T-helper 2 cell (primary cell): ENCODE measurements at places on chromosomes 1 and 21.

DNA sequence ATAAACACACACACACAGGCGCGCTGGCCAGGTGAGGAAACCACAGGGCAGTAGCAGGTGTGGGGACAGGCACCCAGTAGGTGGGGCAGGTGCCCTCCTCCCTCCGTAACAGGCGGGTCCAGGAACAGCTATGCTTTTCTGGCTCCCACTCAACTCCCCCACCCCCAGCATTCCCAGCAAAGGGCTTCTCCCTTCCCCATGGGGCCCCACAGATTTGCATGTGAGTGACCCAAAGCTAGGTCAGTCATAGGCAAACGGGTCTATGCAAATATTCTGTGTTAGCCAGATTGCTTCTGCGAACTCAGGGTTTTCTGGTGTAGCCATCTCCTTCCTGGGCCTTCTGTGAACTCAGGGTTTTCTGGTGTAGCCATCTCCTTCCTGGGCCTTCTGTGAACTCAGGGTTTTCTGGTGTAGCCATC is 114.2 kb downstream of the SIK1 start:
- DNase-seq, result no peak

- no peak for DNase-seq
These were observed 87.9 kb downstream of the VAV3 start for GRCh38 chr1:107877092-107877491.

DNA sequence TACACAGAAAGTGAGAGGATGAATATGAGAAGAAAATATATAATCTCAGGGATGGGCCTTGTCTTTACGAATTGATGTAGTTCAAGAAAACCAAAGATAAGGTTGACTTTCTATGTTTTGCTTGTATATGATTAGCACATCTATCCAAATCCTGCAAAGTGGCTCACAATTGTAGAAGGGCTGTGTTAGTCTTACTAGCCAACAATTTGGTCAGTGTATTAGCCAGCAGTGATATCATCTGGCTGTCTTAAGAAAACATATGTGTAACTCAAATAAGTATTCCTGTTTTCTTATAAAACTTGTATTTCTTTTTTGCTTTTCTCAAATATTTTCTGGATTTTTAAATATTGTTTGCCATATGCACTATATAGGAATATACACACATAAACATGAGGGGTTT is 5.5 kb downstream of the SDCCAG8 start:
- DNase-seq, result no peak

DNA sequence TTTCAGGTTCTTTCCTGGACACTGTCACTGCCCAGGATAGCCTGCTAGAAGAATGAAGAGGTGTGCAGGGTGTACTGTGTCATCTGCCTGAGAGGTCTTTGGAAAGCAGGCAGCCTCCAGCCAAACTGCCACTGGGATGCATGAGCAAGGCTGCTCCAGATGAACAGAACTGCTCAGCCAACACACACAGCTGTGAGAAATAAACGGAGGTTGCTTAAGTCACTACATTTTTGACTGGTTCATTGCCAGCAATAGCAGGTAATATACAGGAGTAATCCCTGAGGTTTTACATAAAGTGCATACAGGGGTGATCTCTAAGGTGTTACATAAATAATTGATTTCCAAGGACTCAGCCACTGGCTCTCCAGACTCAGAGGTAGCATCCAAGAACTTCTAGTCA is 516.9 kb downstream of the BRINP3 start:
- DNase-seq, result no peak

GRCh38 chr1:37288900-37289299 is 185.5 kb upstream of the ZC3H12A start:
- DNase-seq, result no peak

GRCh38 chr1:65459397-65459768 is 38.9 kb downstream of the LEPR start:
- DNase-seq, result no peak

DNA sequence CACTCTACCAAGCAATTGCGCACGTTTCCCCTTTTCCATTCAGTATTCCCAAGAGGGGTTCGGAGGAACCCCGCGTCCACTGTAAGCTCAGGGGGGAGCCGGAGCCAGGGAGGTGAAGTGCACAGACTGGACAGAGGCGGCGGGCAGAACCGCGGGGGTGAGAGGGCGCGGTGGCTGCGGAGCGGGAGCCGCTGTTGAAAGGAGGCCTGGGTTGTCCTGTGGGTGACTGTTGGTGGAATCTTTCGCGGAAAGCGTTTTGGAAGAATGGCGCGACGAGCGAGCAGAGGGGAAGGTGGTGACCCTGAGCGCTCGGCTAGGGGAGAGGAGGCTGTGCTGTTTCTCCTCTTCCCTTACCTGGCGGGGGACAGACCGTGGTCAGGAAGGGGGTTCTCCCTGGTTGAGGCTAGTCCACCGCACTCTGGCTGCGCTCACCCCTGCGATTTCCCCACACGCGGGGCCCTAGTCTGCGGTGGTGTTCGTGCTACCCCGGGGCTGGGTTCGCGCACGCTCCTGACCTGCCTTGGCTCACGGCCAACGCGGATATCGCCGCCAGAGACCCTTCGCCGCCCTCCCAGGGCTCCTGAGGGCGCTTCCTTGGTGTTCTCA is 92.8 kb downstream of the PRKAB2 start:
- DNase-seq, result peak; percentile 29

DNA sequence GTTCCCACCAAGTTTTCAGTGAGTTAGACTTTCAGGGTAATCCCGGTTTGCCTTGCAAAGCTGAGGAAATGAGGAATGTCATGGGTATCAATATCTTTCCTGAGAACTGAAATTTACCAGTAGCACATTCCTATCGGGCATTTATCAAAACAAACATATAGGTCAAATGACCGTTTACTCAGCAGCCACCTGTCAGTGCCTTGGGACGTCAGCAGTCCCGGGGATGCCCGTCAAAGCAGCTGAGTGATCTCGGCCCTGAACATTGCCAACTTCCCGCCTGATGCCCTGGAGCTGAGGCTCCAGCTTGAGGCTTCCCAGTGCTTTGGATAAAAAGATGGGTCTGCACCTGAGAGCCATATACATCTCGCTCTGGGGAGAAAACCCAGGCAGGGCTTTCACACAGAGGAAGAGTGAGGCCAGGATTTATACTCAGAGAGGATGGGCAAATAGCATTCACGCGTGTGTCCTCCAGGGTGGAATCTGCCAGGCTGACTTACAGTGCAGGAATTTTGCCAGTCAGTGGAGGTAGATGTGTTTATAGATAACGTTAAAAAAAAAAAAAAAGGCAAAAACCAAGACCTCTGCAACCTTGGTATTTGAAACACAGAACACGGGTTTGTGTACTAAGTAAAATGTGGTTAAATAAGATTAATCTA is 435.7 kb upstream of the VAMP3 start:
- DNase-seq, result no peak

DNA sequence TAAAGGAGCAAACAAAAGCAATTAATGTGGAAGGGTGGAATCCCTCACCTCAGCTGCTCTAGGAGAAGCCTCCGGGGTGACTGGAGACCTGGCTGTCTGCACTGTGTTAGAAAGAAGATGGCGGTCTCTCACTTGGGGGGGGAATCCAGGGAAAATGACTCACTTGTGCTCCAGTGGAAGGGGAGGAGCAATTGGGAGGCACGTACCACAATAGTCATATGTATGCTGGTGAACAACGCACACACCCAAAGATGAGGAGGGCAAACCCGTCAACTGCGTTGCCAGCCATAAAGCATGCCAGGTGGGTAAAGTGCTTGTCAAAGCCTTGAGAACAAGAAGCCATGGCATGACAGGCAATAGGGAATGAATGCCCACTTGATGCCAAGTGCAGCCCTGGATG is 22.1 kb downstream of the PLEKHA6 start:
- no peak for DNase-seq

DNA sequence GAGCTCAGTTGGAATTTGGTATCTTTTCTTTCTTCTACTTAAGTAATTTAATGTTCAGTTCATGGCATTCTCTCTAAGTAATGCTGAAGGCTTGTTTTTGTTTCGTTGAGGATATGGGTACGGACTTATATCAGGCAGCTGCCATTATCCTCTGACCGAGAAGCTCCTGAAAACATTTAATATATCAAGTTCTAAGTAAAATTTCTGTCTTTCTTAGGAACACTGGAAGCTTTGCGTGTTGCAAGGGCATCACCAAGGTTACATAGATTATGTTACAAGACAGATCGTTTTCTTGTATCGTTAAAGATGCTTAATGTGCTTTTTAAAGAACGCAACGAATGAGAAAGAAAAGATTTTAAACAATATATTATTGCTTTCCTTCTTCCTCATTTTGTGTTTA is 1.0 kb upstream of the GALNT2 start:
- no peak for DNase-seq

- DNase-seq, result no peak
These were observed 19.8 kb downstream of the PGM1 start for GRCh38 chr1:63612971-63613370.

DNA sequence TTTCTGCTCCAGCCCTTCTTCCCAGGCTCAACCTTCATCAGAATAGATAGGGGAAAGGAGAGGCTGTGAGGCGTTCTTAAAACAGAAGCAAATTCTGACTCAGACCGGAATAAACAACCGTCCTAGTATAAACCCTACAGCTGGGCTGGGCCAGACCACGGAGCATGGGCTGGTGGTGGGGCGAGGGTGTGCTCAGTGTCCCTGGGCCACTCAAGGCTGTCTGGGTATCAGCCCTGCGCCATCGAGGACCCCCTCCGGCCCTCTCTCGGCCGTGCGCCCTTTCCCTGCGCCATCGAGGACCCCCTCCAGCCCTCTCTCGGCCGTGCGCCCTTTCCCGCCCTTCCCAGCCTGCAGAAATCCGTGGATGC is 36.0 kb downstream of the CAPN2 start:
- no peak for DNase-seq

- DNase-seq, result no peak
These were observed 53.5 kb downstream of the LGR6 start for GRCh38 chr1:202247104-202247503.

DNA sequence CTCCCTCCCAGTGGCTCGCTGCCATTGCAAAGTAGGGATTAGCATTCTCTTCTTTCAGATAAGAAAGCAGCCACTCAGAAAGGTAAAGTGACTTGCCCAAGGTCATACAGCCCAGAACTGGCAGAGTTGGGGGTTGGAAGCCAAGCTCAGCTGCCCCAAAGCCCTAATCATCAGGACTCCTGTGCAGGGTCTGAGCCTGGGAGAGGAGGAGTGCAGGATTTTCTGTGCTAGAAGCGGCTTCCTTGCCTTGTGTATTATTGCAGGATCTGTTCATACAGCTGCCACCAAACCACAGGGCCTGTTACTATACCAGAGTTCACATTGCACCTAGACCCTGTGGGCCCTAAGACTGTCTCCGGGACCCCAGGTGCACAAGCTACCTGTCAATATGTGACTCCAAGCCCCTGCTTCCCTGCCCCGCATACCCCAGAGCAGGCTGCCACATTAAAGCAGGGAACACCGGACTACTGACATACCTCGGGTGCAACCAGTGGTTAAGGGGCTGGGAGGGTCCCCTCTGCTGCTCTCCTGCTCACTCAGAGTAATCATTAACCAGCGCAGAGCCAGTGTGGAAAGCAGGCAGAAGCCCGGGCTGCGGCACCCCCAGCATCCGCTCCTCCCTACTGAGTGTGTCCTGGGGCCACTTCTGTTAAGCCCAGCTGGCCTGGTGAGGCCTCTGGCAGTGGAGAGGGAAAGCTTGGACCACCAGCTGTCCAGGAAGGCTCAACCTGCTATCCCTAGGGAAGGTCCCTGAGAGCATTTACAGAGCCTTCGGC is 15.8 kb downstream of the HSPG2 start:
- no peak for DNase-seq

- DNase-seq, result no peak
These were observed 6.2 kb upstream of the NCF2 start for GRCh38 chr1:183596500-183596899.

DNA sequence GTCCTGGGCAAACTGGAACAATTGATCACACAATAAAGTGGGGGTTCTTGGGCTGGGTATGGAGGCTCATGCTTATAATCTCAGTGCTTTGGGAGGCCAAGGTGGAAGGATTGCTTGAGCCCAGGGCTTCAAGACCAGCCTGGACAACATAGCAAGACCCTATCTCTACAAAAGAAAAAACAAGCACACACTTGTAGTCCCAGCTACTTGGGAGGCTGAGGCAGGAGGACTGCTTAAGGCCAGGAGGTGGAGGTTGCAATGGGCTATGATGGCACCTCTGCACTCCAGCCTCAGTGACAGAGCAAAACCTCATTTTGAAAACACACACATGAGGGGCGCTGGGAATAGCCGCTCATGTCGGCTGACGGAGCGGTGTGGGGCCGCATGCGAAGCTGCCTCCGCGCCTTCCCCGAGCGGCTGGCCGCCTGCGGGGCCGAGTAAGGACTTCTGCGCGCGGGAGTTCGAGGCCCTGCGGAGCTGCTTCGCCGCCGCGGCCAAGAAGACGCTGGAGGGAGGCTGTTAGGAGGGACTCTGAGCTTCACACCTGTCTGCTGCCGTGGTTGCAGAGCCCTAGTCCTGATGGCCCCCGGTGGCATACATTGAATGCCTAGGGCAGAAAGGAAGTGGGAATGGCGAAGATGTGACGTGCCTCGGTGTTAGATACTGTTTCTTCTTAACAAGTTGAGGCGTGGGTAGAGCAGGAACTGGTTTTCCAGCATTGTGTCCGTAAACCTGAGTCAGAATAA is 59.5 kb downstream of the ACBD3 start:
- no peak for DNase-seq

DNA sequence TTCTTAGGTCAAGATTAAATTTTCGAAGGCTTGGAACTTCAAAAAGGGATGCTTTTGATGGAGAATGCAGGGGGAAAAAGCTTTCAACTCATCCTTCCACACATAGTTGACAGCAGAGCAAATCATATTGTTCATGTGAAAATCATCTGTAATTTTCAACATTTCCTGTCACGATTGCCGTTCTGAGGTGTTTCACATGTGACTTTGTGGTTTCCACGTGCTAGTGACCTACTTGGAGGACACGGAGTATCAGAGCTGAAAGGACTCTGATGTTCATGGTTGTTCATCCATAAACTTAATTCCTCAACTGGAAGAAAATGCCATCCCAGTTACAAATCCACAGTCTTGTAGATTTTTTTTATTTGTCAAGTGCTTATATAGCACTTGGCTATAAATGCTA is 79.1 kb downstream of the ZP4 start:
- DNase-seq, result no peak

DNA sequence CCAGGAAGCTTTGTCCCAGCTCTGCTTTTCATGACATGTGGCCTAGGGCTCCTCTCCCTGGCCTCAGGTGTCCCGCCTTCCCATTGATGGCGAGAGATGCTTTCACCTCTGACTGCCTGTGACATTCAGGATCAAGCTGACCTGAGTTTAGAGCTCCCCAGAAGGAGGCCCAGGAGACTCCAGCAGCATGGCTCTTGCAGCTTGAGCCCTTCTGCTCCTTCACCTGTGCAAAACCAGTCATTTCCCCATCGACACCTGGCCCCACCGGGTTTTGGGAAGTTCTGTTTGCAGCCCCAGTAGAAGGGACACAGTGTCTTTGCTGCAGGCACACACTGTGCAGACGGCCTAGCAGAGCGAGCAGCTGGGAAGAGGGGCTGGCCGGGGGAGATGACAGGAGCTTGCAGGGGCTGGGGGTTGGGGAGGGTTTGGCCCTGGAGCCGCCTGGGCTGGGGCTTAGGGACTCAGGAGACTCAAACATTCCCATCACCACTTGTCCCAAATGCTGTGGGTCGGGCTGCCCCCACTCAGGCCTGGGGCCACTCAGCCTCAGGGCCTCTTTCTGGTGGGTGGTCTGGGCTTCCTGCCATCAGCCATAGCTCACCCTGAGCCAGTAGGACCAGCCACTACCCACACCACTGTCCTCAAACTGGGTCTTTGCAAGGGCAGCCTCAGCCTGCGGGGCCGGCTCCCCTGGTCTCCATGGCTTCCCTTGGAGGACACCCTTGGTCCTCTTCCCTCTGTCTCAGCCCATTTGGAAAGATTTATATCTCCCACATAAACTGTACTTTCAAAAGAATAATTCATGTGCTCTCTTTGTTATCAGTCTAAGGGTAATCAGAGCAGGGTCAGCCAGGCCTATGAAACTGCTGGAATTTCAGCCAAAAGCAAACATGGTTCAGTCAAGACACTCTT is 3.8 kb upstream of the EDN2 start:
- no peak for DNase-seq

GRCh38 chr1:22323846-22324504 is 127.7 kb upstream of the ZBTB40 start:
- no peak for DNase-seq
